CD4-positive, alpha-beta T cell (primary cell): ENCODE measurements at places on chromosomes 2 and 18.
A peak's percentile ranks its signal among the peaks of the same experiment; 100 is the strongest.

GRCh38 chr2:11962707-11963328 lies 216.4 kb downstream of the LPIN1 start:
- no peak for DNase-seq

DNA sequence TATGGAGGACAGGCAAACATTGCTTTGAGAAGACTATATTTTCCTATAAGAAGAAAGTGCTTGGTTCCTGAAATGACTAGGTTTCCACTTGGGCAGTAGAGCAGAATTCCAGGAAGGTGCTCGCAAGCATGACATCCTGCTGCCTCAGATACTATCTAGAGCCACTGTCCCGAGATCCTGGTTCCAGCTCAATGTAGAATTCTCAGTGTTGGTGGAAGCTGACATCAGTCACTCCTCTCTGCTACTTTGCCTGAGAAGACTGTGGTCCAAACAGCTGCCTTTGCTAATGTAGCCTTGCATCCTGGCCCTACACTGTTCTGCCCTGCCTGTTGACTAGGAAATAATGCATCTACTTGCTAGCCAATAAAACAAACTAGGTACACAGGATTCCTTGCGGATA lies 50.0 kb upstream of the ITGA6 start:
- DNase-seq, result no peak

DNA sequence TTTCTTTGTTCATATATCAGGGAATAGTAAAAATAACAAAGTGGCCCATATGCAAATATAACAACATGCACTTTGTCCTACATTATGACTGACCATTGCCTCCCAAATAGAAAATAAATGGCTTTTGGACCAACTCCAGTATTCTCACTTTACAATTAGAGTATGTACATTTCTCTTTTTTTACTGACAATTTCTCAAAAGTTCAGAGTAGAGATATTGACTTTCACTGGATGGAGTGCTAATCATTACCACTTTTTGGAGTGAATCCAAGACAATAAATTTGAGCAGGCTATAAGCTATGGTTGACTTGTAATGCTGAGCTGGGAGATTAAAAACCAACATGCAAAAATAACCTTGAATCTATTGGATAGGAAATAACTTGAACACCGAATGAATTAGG lies 987.4 kb downstream of the SUCLG1 start:
- no peak for DNase-seq

DNA sequence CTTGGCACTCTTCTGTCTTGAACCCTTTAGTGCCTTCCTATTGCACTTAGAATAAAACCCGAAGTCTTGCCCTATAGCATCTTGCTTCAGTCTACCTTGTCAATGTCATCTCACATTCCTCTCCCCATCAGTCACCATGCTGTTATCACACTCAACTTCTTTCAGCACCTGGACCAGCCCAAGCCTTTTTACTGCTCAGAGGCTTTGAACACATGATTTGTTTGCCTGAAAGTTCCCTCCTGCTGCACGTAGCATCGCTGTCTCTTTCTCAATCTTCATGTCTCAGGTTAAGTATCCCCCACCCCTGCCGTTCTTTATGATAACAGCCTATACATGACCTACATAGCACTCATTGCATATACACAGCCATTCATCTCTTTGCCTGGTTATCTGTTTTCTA lies 41.3 kb upstream of the LGALSL start:
- DNase-seq, result no peak

GRCh38 chr2:205475416-205475768 lies 206.9 kb upstream of the NRP2 start:
- DNase-seq, result no peak

DNA sequence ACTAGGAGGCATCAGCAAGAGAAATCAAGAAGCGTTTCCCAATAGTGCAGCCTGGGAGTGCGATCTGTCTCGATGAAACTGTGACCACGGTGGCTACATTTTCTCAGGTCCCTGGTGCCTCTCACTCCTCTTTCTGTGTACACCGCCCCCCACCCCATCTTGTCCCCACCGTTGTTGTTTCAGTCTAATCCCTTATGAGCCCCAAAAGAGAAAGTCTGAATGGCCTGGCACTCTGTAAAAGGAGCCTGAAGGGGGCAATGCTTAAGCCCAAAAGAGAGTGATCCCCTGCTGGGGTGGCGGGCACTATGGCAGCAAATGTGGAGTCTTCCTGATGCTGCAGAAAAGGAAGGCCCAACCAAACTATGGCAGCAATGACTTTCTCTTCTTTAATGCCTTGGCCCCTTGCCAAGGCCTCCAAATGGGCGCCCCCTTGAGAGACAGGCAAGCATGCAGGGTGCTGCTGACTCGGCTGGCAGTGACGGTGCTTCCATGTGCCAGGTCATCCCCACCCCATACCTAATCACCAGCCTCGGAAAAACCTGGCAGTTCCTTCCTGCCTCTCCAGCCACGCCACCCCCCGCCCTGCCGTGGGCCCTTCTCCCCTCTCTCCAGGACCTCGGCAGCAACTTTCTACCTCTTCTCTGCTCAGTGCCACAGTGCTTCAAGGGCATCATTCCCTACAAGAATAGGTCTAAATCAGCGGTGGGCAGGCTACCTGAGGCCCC lies 123.0 kb downstream of the CYP26B1 start:
- DNase-seq, result no peak

DNA sequence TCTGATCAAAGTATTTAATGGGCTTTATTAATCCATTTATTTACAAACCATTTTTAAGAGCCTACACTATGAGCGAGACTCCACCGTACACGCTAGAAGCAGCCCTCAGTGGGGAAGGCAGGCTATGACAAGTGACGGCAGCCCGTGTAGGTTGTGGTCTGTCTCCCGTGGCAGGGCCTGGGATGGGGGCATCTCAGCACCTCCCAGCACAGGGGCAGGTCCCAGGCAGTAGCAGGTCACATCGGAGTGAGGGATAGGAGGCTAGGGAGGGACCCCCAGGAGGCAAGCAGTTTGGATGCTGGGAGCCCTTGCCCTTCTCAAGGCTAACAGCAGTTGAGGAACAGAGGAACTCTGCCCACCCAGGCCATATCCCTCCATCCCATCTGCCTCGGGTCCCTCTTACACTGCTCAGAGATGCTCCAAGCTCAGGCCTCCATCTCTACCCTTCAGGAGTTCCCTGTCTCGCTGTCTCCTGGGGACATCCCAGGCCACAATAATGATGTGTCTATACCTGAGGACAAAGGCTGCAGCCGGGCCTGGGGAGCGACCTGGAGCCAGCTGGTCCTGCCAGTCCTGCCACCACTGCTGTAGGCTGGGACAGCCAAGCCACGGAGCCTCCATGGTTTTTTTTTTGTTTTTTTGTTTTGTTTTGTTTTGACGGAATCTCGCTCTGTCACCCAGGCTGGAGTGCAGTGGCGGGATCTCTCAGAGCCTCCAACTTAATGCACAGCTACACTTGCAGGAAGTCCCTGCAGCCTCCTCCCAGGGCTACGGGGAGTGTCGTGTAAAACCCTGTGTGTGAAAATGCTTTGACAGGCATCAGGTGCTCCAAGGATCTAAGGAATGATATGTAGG lies 92.0 kb downstream of the NDUFA10 start:
- no peak for DNase-seq

DNA sequence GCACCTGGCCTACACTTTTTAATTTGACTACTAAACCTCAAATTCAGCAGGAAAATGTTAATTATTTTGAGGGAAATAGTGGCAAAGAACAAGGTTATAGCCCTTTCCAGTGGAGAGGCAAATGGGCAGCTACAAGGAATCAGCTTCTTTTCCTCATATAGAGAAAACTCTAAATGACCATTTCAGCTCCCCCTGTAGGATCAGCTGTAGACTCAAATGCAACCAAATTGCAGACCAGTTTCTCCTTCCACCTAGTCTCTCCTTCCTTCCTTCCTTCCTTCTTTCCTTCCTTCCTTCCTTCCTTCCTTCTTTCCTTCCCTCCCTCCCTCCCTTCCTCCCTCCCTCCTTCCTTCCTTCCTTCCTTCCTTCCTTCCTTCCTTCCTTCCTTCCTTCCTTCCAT lies 158.2 kb downstream of the ZEB2 start:
- DNase-seq, result no peak

GRCh38 chr2:29255004-29255403 lies 139.8 kb downstream of the CLIP4 start:
- no peak for DNase-seq

- DNase-seq, result no peak
Observed at GRCh38 chr2:67792681-67793091, 270.1 kb downstream of the C1D start.

GRCh38 chr2:38747007-38747424 lies 4.1 kb downstream of the SRSF7 start:
- no peak for DNase-seq

DNA sequence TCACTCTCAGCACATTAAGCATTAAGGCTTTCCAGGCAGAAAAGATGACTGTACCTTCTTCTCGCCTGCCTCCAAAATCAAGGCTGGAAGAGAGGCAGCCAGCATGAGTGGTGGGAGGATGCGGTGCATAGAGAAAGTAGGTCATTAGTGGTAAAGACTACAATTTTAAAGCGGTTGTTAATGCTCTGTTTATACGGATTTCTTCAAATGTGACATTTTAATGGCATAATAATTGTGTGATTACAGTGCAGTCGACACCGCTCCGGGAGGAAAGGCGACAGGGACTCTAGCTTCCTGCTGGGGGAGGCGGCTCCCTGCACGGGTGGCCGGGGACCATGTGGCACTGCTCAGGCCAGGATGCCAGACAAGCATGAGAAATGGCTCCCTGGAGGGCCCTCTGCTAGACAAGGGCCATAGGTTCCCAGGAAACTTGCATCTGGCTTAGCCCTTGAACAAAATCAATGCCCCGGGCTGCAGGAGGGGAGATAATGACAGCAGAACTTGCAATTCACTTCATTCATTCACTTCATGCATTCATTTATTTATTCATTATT lies 129.6 kb downstream of the GALNT14 start:
- no peak for DNase-seq

DNA sequence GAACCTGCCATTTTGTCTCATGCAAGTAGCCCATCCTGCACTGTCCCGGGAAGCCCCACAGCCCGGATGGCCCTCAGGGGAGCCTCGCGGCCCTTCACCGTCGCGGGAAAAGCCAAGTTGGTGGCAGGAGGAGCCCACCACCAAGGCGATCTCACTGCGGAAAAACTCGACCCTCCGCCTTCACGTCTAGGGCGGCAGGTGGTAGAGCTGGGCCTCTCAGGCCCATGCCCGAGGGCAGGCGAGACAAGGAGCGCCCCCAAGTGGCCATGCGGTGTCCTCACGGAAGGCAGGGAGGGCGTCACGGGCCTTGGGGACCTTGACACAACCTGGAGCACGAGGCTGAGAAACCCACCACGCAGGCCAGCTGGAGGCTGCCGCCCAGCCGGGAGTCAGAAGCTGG lies 34.8 kb upstream of the SKA1 start:
- no peak for DNase-seq

DNA sequence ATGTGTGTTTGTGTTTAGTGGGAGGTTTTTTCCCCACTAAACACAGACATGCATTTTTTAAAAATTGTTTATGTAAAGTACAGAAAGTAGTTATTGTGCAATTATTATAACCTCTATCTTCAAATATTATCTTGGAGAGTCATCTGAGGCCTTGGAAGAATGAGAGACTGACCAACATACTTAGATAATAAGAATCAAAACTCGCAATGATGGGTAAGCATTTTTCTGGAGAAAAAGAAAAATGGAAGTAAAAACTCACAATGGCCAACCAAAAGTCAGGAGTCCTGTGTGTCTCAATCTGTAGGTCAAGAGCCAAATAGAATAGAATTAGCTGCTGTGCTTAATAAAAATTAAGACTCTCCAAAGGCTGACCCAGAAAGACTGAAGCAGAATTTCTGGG lies 43.0 kb downstream of the MEMO1 start:
- DNase-seq, result no peak

DNA sequence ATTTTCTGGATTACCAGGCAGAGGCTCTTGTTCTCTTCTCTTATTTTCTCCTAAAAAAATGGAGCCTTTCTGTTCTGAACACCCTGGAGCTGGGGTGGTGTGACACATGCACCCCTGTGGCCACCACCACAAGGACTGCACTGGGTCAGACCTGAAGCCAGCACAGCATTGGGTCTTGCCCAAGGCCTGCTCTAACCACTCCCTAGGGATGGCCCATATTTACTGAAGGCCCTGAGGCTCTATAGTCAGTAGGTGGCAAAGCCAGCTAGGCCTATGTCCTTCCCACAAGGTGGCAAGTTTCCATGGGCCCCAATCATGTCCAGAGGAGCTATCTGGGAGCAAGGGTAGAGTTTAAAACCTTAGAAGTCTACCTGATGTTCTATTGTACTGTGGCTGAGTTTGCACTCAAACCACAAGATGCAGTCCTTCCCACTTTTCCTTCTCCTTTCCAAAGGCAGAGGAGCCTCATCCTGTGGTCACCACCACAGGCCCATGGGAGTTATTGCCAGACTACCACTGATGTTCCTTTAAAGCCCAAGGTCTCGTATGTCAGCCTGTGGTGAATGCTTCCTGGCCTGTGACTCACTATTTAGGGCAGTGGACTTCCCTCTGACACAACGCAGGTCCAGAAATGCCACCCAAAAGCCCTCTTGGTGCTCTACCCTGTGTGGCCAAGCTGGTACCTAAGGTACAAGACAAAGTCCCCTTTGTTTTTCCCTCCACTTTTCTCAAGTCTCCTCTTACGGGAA lies 15.0 kb upstream of the FMNL2 start:
- no peak for DNase-seq

DNA sequence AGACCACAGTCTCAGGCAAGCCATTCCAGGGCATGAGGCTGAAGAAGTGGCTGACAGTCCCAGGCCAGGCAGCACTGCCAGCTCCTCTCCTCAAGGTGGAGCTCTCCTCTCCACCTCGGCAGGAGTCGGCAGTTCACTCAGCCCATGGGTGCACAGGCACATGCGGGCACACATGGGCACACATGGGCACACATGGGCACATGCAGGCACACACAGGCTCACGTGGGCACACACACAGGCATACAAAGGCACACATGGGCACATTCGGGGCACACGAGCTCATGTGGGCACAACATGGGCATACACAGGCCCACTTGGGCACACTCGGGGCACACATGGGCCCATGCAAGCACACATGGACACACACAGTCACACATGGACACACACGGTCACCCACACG lies 65.3 kb upstream of the TAF1B start:
- no peak for DNase-seq

DNA sequence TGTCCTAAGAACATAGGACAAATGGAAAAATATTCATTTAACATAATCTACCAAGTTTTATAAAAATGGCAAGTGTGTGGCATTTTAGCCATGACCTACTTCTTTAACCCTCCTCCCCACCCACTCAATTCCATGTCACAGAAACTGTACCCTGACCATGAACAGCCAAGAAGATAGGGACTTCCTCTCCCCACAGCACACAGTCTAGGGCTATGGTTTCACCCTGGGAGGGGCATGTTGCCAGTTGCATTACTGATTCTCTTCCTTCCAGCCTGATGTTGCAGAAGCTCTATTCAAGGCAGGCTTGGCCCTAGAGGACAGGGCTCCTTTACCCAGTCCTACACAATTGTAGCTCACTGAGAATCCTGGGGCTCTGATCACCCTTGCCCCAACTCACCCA lies 153.6 kb upstream of the KLF7 start:
- DNase-seq, result no peak

GRCh38 chr2:227472265-227473121 lies 537 bp downstream of the AGFG1 start:
- peak; percentile 75 for DNase-seq

GRCh38 chr18:10979411-10979810 lies 170.0 kb downstream of the PIEZO2 start:
- DNase-seq, result no peak

GRCh38 chr2:107285621-107286299 lies 399.8 kb upstream of the ST6GAL2 start:
- no peak for DNase-seq
